ENCODE measurements at places on chromosomes 1 and 21.

GRCh38 chr1:46535063-46535462 lies 16.4 kb downstream of the KNCN start:
- no peak for DNase-seq

- DNase-seq = no peak
These were observed 275.4 kb upstream of the SGIP1 start for GRCh38 chr1:66258404-66259105.

DNA sequence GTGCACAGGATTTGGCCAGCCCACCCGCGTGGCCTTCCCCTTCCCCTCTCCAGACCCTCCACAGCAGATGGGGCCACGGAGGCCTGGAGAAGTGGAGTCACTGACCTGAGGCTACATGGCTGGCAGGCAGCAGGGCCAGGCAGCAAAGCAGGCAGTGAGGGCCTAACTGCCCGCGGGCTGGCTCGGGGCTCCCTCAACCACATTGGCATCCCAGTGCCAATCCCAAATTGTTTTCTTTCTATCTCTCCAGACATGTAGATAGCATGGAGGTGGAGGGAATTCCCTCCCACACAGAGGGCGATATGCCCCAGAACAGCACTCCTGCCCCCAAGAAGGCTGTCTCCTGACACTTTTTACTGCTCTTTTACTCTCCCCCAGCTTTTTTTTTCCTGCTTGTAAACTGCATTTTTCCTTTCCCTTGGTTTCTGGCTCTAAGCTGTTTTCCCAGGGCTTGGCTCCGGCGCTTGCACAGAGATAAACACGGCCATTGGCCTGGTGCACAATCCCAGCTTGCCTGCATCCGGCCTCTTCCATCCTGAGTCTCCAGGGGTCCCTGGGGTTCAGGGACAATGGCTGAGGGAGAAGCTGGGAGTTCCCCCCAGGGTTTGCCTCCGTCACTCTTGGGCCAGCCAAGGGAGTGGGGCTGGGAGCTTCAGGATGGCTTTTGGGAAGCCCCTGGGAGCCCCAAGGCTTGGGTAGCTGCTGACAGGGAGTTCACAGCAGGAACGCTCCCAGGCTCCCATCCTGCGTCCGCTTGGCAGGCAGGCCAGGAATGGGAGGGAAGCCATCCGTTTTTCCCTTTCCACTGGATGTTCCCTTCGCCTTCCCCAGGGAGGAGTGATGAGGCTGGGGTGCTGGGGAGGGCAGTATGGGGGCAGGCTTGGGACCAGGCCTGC lies 7.0 kb downstream of the EPHX1 start:
- no peak for DNase-seq

GRCh38 chr1:112507921-112508277 lies 866 bp upstream of the WNT2B start:
- no peak for DNase-seq
